Fibroblast of upper back skin (primary cell): ENCODE measurements at places on chromosomes 1 and 21.

DNA sequence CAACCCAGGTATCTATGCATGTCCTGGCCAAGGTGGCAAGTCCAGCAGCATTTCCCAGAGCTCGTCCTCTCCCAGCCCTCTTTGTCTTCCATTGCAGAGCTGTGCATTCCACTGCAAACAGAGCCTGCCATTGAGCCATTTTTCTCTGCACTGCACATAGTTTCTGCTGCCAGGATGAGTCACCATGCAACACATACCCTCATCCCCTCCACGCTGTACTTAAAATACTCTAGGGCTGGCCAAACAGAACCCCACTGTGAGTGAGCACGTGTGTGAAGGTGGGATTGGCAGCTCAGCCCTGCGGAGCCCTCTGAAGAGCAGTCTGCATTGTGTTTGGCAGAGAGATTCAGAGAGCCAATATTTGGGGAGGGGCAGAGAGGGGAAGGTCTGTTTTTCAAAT is 3.9 kb upstream of the ATP1B1 start:
- peak; percentile 89 for DNase-seq

DNA sequence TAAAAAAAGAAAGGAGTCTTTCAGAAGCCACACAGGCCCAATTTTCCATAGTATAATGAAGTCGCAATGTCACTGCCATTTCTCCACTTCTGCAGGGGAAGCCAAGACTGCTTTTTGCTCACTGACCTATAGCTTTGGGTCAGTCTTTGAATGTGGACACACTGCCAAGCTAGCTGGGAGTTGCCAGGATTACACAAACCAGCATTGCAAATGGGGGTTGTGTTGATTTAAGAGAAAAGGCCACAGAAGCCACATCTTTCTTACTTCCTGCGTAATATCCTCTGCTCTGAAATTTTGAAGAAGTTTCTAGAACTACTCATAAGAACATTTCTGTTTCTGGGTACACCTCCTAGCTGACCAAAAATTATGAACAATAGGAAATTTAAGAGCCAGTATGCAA is 45.8 kb upstream of the SAMSN1 start:
- peak; percentile 49 for DNase-seq

DNA sequence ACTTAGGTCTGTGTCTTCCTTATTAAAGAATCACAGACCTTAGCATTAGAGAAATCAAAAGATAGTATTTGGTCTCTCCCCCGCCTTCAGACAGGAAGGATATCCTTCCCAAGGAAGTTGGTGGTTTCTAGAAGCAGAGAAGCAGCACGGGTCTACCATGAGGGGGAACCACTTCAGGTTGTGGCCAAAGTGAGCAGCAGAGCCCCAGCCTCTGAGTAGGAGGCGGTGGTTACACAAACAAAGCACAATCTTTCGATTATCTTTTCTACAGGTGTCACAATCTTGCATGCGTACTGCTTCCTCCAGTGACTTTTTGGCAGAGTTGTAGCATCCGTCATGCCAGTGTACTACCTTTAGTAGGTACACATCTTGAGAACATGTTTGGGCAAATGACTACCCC is 8.8 kb downstream of the PGLYRP4 start:
- no peak for DNase-seq

DNA sequence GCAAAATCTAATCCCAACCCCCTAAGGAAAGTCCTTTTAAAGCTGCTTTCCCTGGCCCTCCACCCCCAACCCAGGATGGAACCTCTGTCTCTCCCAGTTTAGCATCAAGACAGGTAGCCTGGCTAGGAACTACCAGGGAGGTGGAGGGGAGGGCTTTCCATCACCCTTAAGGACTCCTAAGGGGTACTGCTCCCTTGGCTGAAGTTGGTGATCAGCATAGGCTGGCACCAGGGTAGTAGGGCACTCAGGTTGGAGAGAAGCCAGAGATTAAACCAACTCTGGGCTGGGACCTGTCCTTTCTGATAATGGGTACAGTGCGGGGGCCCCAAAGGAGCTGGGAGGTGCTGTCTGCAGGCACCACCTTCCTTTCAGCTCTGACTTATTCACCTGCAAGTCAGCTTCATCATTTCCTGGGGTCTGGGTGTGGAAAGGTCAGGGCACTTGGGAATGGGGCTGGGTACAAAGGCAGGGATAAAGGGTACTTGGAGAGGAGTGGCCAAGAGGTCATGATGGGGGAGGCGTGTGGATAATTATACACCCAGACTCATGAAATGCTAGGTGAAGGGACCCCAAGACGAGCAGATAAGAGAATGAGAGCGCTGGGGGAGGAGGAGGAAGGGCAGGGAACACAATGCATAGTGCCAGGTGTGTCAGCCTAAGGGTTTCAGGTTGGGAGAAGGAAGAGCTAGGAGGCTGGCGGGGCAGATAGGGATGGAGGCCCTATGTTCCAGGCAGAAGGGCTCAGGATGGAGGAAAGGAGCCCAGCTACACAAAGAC is 1.2 kb downstream of the ARHGEF2 start:
- DNase-seq, result no peak

DNA sequence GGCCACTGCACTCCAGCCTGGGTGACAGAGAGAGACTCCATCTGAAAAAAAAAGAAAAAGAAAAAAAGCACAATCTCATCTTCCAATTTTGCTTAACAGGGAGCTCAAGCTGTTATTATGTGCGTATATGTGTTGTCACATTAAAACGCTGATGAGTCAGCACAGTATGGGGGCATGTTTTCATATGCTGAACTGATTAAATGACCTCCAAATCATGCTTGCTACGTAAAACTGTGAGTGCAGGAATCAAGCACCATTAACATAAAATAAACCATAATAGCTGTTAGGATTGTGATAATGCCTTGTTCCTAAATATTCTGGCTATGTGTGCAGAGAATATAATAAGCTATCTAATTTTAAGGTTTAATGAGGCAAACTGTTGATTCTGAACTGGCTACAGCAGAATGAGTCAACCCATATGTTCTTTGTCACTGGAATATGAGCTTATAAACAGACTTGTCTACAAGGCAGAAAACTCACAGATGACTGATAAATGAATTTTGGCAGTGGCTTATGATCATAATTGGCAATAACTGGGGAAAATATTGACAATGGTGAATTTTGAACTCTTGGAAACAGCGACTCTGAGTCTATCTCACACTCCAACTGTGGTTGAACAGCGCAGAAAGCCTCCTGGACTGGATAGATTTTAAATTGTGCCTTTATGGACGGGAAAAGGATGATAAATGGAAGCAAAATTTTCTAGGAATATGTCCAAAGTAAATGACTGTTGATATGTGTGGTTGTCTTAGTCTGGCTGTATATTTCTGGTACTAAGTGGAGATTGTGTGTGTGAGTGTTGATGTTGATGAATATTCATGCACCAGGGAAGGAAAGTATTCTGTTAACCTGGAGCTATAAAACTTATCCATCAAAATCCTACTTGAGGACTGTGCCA is 75.5 kb downstream of the VCAM1 start:
- DNase-seq, result peak; percentile 60

GRCh38 chr1:115428256-115428655 is 90.2 kb upstream of the NGF start:
- DNase-seq, result peak; percentile 54

- DNase-seq, result peak; percentile 57
Observed at GRCh38 chr1:53578358-53578757, 119.2 kb downstream of the DMRTB1 start.

DNA sequence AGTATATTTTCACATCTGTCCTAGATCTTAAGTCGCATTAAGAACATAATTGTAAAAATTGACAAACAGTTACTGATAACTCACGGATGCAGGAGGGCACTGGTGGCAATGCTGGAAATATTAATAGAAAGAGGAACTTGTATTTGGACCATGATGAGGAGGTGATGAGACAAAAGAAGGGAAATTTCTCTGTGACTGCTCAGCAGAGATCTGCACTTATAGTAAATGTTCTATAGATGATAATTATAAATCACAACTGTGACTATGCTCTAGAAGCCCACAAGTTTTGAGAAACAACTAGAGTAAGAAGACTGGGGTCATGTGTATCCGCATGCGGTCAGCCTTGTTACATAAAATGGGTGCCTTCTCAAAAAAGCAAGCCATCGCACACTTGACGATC is 8.7 kb upstream of the DUSP12 start:
- DNase-seq, result no peak

- DNase-seq, result no peak
Observed at GRCh38 chr21:45439901-45440461, 35.0 kb downstream of the COL18A1 start.
